Activated gamma-delta T cell treated with Interleukin-2 at 50 U/mL for 16 hours (primary cell): ENCODE measurements at places on chromosomes 16 and 17.

DNA sequence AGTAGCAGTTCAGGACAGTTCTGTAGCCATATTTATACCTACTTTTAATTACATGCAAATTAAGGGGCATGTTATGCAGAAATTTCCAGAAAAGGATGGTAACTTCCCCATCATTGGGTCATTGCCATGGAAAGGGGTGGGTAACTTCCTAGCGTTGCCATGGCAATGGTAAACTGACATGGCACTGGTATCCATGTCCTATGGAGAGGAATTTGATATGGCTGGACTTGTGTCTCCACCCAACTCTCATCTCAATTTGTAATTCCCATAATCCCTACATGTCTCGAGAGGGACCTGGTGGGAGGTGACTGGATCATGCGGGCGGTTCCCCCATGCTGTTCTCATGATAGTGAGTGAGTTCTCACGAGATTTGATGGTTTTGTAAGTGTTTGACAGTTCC lies 35.6 kb upstream of the CACNG4 start:
- DNase-seq, result no peak

DNA sequence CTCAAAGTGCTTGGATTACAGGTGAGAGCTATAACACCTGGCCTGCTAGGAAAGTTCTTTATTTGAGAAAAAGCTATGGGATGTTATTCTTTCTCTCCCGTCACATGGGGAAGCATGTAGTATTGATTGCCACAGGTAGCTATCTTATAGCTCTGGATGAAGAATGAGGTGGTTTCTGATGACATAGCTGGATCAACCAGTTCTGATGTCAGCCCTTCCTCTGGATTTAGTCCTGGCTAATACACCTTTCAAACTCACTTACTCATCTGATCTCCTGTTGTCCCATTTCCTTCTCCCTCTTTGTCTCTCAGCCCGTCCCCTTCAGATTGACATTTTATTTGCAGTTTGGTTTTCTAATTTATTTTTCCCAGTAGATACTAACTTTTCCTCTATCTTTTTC lies 14.1 kb upstream of the PPM1D start:
- no peak for DNase-seq

- no peak for DNase-seq
Measured at GRCh38 chr16:87705771-87706277, 60.0 kb downstream of the KLHDC4 start.

DNA sequence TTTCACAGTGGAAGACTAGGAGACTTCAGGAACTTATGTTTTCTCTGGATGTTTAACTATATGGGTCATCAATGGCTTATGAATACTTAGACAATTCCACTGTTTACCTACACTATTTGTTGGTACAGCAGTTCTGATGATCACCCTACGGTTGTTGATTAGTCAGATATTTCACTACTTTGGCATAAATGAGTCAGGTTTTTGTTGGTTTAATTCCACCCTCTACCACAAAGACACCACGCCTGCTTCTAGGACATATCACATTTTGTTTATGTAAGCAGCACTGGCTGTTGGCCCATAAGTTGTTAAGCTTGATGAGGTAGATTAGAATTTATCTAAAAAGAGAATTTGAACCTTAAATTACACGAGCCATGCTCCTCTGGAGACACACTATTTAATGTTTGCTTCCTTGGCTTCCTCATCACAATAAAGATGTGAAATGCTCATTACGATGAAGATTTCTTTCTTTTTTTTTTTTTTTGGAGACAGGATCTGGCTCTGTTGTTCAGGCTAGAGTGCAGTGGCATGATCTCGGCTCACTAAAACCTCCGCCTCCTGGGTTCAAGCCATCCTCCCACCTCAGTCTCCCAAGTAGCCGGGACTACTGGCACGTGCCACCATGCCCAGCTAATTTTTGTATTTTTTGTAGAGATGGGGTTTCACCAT lies 4.3 kb downstream of the GDE1 start:
- DNase-seq, result no peak

DNA sequence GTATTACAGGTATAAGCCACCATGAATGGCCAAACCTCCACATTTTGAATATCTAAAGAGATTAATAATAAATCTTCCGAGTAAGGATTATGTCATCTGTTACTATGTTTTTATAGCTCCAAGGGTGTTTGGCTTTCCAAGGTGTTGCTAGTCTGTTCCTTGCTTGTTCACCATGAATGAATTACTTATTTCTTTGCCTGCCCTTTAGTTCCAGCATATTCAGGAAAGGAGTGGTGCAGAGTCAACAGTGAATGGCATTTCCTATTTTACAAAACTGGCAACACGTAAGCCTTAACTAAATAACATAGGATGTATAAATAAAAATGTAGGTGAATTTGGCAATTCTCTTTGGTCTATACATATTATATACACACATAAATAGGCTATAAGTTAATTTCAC lies 70.3 kb downstream of the MYO1D start:
- no peak for DNase-seq

DNA sequence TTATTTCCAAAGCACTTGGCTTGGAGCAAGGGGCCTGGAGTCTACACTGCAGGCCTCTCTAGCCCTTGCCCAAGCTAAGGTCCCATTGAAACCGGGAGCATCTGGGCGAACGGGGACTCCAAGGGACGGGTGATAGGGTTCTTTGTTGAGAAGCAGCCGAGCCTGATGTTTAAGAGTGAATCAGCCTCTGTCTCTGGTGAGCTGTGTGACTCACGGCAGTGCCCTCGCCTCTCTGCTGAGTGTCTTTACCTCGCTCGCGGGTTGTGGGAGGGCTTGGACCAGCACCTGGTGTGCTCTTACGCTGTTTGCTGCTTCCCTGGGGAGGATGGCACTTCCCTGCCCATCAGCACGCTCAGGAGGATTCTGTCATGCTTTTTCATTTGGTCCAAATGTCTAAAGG lies 1.3 kb downstream of the HGS start:
- no peak for DNase-seq

DNA sequence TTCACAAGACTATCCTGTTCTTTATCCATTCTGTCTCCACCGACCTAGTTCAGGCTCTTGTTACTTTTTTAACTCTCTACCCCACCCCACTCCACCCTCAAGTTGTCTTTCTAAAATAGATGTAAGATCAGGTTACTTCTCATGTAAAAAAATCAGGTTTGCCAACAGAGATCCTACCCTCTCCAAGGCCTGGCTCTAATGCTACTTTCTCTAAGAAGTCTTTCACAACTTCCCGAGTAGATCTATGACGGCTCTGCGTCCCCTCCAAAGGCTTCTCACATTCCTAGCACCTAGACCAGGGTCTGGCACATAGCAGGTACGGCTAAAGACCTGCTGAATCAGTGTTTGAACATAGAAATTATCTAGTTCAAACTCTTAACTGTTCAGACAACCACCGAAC lies 14.1 kb upstream of the ITGAE start:
- DNase-seq, result no peak

- peak; percentile 90 for DNase-seq
Measured at GRCh38 chr16:30186782-30187555, 3.6 kb downstream of the CORO1A start.

DNA sequence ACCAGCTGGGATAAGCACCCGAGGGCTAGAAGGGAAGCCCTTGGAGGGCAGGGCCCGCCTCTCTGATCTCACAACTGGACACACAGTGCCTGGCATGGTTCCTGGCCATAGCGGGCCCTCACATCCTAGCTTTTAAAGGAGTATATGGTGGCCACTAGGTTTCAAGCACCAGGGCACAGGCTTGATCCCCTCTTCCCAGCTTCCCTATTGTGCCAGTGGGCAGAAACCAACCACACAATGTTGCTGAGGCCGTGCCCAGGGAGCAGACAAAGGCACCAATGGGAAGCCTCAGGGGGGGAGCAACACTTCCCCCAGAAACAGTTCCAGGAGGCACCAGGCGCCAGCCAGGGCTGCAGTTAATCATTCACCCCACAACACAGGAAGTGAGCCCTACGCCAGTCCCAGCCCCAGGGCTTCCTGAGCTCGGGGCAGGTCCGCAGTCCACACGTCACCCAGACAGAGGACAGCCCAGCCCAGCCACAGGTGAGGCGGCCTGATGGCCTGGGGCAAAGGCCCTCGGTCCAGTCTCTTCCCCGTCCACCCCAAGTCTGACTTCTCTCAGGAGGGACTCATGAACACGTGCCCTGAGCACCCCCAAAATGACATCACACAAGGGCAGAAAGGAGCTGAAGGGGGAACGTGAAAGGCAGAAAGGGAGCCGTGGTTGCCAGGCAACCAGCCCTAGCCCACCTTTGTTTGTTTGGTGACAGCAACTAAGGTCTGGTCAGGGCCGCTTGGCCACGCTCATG lies 12.8 kb downstream of the SMIM5 start:
- no peak for DNase-seq

- DNase-seq, result peak; percentile 48
Measured at GRCh38 chr16:1533443-1533951, at the start of gene TMEM204. TSS of gene TMEM204 (plus strand) at chr16:1533666. CDS start at chr16:1534276, 610 bp downstream.

DNA sequence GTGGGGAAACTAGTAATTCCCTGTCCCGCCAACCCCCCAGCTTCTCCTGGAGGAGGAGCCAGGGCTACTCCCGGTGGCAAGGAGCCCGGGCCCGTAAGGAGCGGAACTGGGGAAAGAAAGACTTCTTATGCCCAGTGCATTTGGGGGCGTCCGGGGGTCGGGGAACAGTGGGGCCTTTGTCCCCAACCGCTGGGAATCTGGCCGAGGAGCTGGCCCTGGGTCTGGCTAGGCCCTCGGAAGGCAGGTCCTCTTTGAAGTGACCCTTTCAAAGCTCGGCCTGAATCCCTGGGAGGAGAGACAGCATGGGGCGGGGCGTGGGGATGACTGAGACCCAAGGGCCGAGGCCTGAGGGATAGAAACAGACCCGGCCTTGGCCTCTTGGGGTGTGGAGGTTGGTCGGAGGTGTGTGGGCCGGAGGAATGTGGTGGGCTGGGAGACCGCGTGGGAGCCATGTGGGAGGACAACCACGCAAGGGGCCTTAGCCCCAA lies 6.0 kb downstream of the ARHGAP23 start:
- DNase-seq, result no peak

DNA sequence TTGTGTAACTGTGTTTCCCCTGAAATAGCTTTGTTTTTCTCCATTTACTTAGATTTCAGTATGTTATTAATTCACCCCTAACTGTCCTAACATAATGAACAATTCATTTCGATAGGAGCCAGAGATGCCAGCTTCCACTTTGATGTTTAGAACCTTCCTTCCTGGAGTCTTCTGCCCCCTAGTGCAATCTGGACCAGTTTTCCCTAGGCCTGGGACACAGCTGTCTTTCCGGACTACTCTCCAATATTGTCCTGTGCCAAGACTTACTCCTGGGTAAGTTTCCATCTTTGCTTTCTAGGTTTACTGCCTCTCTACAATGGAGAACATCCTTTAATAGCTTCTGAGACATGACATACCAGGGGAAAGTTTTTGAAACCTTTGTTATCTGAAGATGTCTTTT lies 12.8 kb downstream of the RECQL5 start:
- no peak for DNase-seq

- no peak for DNase-seq
Measured at GRCh38 chr17:1577182-1577581, 14.6 kb upstream of the PITPNA start.

GRCh38 chr16:78925083-78925767 lies 675.3 kb downstream of the MAF start:
- DNase-seq, result no peak

GRCh38 chr16:67128417-67128816 lies 18.7 kb downstream of the PHAF1 start:
- no peak for DNase-seq

GRCh38 chr16:88393571-88393970 lies 10.8 kb downstream of the ZNF469 start:
- no peak for DNase-seq

- DNase-seq, result no peak
Measured at GRCh38 chr17:44007346-44008204, 3.2 kb downstream of the NAGS start.

DNA sequence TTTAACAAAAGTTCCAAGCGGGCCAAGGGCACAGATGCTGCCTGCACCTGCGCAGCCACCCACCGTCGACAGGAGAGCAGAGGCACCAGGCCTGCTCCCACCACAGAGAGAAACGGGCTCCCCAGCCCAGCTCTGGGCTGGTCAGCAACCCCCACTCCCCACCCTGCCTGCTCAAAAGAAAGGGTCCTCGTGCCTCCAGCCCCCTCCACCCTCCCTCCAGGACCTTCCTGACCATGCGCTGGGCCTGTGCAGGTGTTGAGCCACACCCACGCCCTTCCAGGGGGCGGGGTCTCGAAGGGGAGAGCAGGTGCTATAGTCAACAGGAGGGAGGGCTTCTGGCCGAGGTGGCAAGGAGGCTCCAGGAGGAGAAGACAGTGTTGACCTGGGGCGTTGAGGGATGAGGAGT lies 25.3 kb downstream of the ZNF778 start:
- DNase-seq, result no peak
